DMS153 (cell line): ENCODE measurements at places on chromosomes 12 and 14.

- DNase-seq = no peak
Measured at GRCh38 chr12:65634626-65635331, 189.5 kb upstream of the HMGA2 start.

DNA sequence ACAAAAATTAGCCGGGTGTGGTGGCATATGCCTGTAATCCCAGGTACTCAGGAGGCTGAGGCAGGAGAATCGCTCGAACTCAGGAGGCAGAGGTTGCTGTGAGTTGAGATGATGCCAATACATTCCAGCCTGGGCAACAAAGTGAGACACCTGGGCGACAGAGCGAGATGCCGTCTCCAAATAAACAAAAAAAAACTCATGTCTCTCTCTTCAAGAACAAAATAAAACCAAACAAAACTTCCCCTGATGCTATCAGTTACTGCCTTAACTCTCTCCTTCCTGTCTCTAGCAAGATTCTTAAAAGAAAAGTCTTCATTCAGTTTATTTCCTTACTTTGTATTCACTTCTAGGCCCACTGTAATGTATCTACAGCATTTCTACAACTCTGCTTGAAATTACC is 20.8 kb downstream of the KLHL28 start:
- DNase-seq = no peak

GRCh38 chr14:101975231-101975630 is 10.9 kb downstream of the DYNC1H1 start:
- DNase-seq = no peak

- no peak for DNase-seq
Measured at GRCh38 chr12:31658471-31659086, 909 bp upstream of the ETFBKMT start.

DNA sequence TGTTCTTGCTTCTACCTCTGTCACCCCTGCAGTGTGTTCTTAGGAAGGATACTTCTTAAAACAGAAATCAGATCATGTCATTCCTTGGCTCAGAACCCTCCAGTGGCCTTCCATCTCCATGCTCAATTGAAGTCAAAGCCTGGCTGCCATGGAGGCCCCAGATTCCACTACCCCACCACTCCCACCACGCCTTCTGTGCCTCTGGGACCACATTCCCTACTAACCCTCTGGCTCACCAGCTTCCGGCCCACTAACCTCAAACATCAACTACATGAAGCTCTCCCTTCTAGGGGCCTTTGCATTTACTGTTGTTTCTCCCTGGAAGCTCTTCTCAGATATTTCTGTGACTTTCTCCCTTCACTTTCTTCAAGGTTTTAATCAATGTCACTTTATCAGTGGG is 76.1 kb upstream of the REP15 start:
- no peak for DNase-seq

GRCh38 chr12:55296469-55296868 is at the start of gene OR6C6:
TSS of gene OR6C6 (minus strand) at chr12:55296569. CDS start at chr12:55295232, 1,337 bp downstream.
- no peak for DNase-seq

DNA sequence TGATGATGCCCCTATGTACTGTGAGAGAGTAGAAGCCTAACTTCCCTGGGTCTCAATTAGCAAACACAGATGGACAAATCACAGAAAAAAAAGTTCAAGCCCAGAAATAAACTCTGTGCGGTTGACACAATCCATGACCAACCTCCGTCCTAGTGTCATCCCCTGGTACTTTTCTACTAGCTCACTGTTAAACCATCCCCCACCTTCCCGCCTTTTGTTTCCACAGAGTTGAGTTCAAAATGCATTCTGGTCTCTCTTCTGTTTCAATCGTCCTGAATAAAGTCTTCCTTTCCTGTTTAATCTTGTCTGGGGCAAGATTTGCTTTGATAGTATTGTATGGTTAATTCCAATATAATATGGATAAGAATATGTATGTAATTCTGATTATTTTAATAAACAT is 199.9 kb downstream of the SLC6A15 start:
- no peak for DNase-seq

DNA sequence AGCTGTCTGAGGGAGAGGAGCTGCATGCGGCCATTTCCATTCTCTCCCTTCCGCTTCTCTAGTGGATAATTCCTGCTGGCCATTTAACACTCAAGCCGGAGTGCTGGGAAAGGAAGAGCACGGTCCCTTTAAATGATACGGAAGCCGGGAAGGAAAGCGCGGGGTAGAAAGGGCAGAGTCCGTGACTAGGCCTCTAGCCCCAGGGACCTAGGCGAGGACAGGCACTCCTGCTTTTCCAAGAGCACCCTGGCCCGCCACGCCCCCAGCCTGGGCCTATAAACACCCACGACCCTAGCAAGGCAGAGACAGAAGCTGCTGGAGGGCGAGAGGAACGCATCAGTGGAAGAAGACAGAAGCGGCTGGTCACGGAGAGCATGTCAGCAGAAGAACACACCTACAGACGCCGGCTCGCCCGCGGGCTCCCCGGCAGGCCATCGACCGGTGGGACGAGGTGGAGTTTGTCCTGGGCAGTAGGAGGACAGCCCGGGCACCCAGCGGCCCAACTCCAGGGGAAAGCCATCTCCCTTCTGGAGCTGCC is 1206.6 kb upstream of the TMEM132C start:
- no peak for DNase-seq

DNA sequence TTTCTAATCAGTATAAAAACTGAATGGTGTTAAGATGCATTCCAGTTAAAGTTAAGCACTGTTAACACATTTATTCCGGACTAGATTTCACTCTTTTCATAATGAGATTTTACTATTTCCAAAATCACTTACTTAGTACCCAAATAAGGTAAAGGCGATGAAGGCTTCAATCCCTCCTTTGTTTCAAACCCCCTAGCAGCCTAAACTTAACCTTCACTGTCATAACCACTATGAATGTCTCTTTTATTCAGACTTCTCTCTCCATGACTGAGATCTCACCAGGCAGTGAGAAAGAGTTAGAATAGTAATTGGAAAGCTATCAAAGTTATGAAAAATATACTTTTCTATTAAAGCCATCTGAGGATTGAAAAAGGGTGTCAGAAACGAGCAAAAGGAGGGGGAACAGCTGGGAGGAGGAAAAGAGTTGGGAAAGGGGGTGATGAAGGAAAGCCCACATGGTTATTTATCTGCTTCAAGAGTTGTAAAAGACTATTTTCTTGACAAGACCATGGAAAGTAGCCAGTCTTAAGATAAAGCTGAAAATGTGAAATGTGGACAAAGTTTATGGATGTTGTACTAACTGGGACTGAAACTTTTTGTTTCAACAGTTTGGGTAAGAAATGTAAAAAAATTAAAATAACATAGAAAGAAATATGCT is 11.7 kb downstream of the EPS8 start:
- DNase-seq = no peak

GRCh38 chr14:60963761-60964160 is 17.1 kb downstream of the TRMT5 start:
- no peak for DNase-seq

DNA sequence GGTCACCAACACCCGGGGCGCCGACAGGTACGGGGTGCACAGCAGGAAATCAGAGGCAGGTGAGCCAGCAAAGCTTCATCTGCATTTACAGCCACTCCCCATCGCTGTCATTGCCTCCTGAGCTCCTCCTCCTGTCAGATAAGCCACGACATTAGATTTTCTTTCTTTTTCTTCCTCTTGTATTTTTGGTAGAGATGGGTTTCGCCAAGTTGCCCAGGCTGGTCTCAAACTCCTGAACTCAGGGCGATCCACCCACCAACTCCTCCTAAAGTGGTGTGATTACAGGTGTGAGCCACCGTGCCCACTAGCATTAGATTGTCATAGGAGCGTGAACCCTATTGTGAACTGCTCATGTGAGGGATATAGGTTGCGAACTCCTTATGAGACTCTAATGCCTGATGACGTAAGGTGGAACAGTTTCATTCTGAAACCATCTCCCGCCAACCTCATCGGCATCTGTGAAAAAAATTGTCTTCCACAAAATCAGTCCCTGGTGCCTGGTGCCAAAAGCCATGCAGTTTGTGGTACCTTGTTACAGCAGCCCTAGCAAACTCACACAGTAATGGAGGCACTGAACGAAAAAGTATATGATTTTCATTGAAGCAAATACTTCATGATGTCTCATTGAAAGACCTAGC is 1.5 kb downstream of the STYK1 start:
- no peak for DNase-seq

DNA sequence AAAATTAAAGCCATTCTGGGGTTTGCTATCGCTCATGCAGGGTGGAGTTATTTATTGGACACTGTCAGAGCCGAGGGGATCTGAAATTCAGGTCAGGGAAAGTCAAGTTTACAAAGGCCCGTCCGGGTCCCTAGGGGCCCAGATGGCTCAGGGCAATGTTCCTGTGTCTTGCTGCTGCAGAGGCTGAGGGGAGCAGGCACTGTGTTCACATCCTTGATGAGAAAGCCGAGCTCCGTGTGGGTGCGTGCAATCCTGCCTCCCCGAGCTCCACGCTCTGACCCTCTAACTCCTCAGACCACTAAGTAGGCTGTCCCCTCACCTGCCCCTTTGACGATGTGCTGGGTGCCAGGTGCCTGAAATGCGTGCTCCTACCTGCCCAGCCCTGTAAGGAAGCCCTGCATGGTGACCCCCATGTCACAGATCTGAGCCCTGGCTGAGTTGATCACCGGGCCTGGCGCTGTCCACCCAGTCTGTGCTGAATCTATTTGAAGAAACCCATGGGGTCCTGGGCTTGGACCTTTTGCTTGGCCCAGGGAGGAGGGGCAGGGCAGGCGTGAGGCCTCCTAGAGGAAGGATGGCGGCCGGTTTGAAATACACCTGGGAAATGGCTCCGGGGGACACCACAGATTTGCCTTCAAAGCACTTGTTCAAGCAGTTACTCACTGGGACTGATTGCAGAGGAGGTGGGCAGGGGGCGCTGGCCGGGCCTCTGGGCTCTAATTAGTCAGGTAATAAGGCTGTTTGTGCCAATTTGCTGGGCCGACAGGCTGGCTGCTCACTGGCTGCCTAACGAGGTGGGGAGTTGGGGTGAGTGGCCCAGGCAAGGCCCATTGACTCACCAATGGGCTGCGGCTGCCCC is 204.3 kb downstream of the KIF26A start:
- no peak for DNase-seq

DNA sequence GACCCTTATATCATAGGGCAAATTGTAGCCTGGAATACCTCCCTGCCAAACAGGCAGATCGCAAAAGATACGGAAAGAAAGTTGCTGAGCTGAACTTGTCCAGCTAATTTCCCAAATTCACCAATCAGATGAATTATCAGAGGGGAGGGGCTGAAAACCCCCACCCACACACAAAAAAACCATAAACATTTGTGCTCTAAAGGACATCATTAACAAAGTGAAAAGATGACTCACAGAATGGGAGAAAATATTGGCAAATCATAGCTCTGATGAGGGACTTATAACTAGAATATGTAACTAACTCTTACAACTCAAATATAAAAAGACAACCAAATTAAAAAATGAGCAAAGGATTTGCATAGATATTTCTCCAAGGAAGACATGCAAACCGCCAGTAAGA is 36.3 kb downstream of the PTHLH start:
- no peak for DNase-seq

- DNase-seq = no peak
Measured at GRCh38 chr12:20109676-20110075, 258.7 kb upstream of the PDE3A start.

GRCh38 chr14:95237958-95238340 is 80.6 kb upstream of the DICER1 start:
- DNase-seq = no peak

- no peak for DNase-seq
Measured at GRCh38 chr12:87092421-87092820, 836.2 kb upstream of the MGAT4C start.

- DNase-seq = no peak
Measured at GRCh38 chr14:54857830-54858269, 44.8 kb downstream of the GCH1 start.

DNA sequence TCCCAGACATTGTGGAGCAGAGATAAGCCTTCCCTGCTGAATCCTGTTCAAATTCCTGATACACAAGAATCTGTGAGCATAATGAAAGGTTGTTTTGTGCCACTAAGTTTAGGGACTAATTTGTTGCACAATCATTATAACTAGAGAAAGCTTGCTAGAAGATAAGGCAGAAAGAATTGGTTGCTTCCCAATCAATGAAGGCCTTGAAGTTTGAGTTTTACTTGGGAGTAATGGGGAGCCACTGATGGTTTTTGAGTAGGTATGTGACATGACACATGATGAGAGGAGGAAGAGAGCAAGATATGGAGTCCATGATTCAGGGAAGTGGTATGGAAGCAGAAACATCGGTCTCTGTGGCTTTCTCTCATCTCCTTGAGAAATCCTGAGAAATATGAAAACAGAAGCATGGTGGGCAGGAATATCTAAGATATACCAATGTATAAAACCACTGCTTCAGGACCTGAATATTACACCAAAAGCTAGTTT is 13.3 kb upstream of the TCP11L2 start:
- no peak for DNase-seq

GRCh38 chr12:9134981-9135628 is 19.4 kb upstream of the A2M start:
- no peak for DNase-seq

DNA sequence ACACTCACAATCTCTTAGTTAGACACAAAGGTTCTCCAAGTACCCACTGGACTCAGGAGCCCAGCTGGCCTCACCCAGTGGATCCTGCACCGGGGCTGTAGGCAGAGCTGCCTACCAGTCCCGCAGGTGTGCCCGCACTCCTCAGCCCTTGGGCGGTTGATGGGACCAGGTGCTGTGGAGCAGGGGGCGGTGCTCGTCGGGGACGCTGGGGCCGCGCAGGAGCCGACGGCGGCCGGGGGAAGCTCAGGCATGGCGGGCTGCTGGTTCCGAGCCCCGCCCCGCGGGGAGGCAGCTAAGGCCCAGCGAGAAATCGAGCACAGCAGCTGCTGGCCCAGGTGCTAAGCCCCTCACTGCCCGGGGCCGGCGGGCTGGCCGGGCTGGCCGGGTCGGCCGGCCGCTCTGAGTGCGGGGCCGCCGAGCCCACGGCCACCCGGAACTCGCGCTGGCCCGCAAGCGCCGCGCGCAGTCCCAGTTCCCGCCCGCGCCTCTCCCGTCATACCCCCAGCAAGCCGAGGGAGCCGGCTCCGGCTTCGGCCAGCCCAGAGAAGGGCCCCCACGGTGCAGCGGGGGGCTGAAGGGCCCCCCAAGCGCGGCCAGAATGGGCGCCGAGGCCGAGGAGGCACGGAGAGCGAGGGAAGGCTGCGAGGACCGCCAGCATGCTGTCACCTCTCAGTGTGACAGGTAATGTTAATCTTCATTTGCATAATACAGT is 506.8 kb downstream of the LRFN5 start:
- DNase-seq = no peak

DNA sequence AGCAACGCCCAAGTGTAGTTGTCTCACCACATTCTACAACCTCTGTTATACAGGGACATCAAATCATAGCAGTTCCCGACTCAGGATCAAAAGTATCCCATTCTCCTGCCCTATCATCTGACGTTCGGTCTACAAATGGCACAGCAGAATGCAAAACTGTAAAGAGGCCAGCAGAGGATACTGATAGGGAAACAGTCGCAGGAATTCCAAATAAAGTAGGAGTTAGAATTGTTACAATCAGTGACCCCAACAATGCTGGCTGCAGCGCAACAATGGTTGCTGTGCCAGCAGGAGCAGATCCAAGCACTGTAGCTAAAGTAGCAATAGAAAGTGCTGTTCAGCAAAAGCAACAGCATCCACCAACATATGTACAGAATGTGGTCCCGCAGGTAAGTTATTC is 123.0 kb downstream of the ARID2 start:
- DNase-seq = no peak
